ENCODE measurements at places on chromosomes 2 and 18. TPM values are rescaled to one million over a fixed set of nuclear protein-coding genes. Genes with fewer than 3 reads are reported as not detected.

DNA sequence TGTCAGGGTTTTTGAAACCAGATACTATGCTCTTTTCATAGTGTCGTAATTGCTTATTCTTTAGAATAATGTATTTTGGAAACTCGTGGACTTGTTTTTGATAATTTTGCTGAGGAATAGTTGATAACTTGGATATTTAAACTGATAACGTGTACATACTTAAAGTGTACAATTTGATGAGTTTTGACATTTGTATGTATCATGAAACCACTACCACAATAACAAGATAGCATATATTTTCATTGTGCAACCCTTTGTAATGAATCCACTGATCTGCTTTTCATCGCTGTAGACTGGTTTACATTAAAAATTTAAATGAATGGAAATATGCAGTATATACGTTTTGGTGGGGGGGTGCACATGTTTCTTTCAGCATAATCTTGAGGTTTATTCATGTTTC is 45.8 kb downstream of the AGFG1 start:
- H3K4me3 ChIP-seq: no peak overlapping the region
- H3K27ac ChIP-seq: no peak overlapping the region
- DNase-seq: no peak
- no peaks in the 10 kb centered on the region for H3K4me1 ChIP-seq
- no peaks in the 10 kb centered on the region for H3K27me3 ChIP-seq
- no peaks in the 10 kb centered on the region for H3K36me3 ChIP-seq

DNA sequence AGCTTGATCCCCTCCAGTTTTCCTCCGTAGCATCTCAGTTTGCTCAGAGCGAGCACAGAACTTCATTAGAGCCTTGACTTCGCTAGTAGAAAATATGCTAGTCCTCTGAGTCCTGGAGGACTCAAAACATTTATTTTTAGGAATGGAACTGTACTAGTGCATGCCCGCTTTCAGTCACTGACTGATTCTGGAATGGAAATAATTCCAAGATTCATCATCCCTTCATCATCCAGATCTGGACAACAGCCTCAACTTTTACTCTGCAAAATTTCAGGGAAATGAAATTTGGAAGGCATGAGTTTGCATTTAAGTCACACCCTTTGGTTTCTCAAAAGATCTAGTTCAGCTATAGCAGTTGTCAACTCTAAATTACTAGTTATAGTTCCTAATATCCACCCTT is 304.6 kb downstream of the XIRP2 start:
- no peak overlapping the region for H3K27ac ChIP-seq
- DNase-seq: no peak
- H3K27me3 ChIP-seq: no peaks in the 10 kb centered on the region
- no peaks in the 10 kb centered on the region for H3K4me1 ChIP-seq
- no peaks in the 10 kb centered on the region for H3K36me3 ChIP-seq
- H3K4me3 ChIP-seq: no peak overlapping the region

GRCh38 chr2:128197059-128197458 is 106.1 kb downstream of the UGGT1 start:
- no peak for DNase-seq
- H3K27ac ChIP-seq: no peak overlapping the region
- H3K27me3 ChIP-seq: no peaks in the 10 kb centered on the region
- no peaks in the 10 kb centered on the region for H3K36me3 ChIP-seq
- no peaks in the 10 kb centered on the region for H3K4me1 ChIP-seq

ALPG gene
- not detected for total RNA-seq

SULT1C4 gene
- total RNA-seq: 12.8 TPM

GRCh38 chr18:832085-832681 is 20.1 kb upstream of the YES1 start:
- H3K4me1 ChIP-seq: no peaks in the 10 kb centered on the region
- DNase-seq: peak; percentile 61
- H3K4me3 ChIP-seq: no peak overlapping the region
- no peaks in the 10 kb centered on the region for H3K27me3 ChIP-seq

All from liver (tissue), 10 donors.